Dermis microvascular lymphatic vessel endothelial cell (primary cell): ENCODE measurements at places on chromosomes 3 and 15. TPM values are rescaled to one million over a fixed set of nuclear protein-coding genes. Genes with fewer than 3 reads are reported as not detected.

SLC24A5 gene
- total RNA-seq: not detected in 2 replicates

NME9 gene
- total RNA-seq: 0.13 TPM in 1 of 2 replicates, not detected in the other

ZBED2 gene
- total RNA-seq: under 0.01 TPM in 1 of 2 replicates, not detected in the other

CSTA gene
- not detected in 2 replicates for total RNA-seq

HES1 gene
- total RNA-seq: 48.8 and 71.8 TPM in 2 replicates

TAMM41 gene
- total RNA-seq: 3.5 and 4.4 TPM in 2 replicates

TM4SF18 gene
- total RNA-seq: 318 and 366 TPM in 2 replicates

C15orf61 gene
- total RNA-seq: 1.3 and 1.5 TPM in 2 replicates

LRRC49 gene
- 3.1 and 3.3 TPM in 2 replicates for total RNA-seq

TM4SF4 gene
- not detected in 2 replicates for total RNA-seq

ETV5 gene
- total RNA-seq: 25.7 and 28.5 TPM in 2 replicates

PLSCR4 gene
- 569 and 1,330 TPM in 2 replicates for total RNA-seq

RTP1 gene
- total RNA-seq: not detected in 2 replicates

OXTR gene
- total RNA-seq: 0.13 and 1.3 TPM in 2 replicates

THRB gene
- total RNA-seq: under 0.01 and 0.13 TPM in 2 replicates

TRIM42 gene
- total RNA-seq: not detected in 2 replicates

EPHB3 gene
- 0.13 and 0.25 TPM in 2 replicates for total RNA-seq

ACOX2 gene
- total RNA-seq: 1.0 and 1.6 TPM in 2 replicates

SACM1L gene
- total RNA-seq: 27.3 and 31.5 TPM in 2 replicates

FAH gene
- total RNA-seq: 4.6 and 11.0 TPM in 2 replicates

IMPG2 gene
- 0.26 and 0.76 TPM in 2 replicates for total RNA-seq

ITGA11 gene
- total RNA-seq: 6.0 and 51.3 TPM in 2 replicates

C3orf62 gene
- 1.3 and 3.7 TPM in 2 replicates for total RNA-seq

TCAIM gene
- 17.2 and 19.1 TPM in 2 replicates for total RNA-seq

COL8A1 gene
- total RNA-seq: 98.6 and 175 TPM in 2 replicates

LRRC31 gene
- not detected in 2 replicates for total RNA-seq

CDC25A gene
- total RNA-seq: 8.6 and 9.1 TPM in 2 replicates

CD80 gene
- under 0.01 TPM in 1 of 2 replicates, not detected in the other for total RNA-seq

AP3B2 gene
- not detected in 2 replicates for total RNA-seq

MAPKBP1 gene
- 8.7 and 9.1 TPM in 2 replicates for total RNA-seq

GABRR3 gene
- total RNA-seq: not detected in 2 replicates

CRYGS gene
- 0.77 and 0.89 TPM in 2 replicates for total RNA-seq

CLRN1 gene
- total RNA-seq: not detected in 2 replicates
